ENCODE measurements at places on chromosomes 11 and 22. TPM values are rescaled to one million over a fixed set of nuclear protein-coding genes. Genes with fewer than 3 reads are reported as not detected.
A peak's percentile ranks its signal among the peaks of the same experiment; 100 is the strongest.

ACRV1 gene
- total RNA-seq = not detected

IFITM1 gene
- 150 TPM for total RNA-seq

CXCR5 gene
- not detected for total RNA-seq

OR6M1 gene
- not detected for total RNA-seq

ARHGAP8 gene
- total RNA-seq = 33.7 TPM

QSER1 gene
- 43.6 TPM for total RNA-seq

CABP4 gene
- total RNA-seq = 2.8 TPM

GRCh38 chr11:62880803-62881578 is at the start of gene SLC3A2:
Gene SLC3A2, plus strand, starts transcription at chr11:62880896. Its CDS starts 128 bp downstream, at chr11:62881024.
- peak; percentile 93 for DNase-seq

GRCh38 chr22:44351685-44352377 is 39.1 kb upstream of the SHISAL1 start:
- no peak for DNase-seq

DNA sequence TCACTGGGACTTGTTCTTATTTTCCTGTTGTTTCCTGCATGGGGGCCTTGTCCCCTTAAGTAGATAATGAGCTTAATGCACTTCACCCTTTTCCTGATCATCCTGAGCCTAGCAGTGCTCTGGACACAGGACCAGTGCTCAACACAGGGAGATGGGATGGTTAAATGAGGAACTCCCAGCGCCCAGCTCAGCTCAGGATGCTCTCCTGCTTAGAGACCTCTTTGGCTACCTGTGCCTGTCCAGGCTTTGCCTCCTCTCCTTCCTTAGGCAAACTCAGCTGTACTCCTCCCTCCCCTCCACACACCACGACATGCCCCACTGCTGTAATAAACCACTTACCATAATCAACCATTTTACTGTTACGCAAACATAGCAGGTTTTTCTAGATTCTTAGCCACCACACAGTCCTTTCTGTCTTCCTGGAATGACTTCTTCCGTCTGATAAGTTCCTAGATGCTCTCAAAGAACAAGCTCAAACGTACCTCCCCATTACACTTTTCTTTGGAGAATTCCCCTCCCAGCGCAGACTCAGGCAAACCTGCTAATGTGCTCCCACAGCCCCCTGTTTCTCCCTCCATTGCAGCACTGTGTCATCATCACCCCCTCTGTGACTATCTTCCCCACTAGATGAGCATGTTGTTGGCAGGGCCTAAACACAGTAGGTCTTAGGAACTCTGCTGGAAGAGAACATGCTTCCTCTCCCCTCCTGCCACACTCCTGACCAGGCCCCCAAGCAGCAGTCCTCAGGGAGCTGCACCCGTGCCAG is 113.6 kb downstream of the MICAL2 start:
- peak; percentile 76 for DNase-seq

DNA sequence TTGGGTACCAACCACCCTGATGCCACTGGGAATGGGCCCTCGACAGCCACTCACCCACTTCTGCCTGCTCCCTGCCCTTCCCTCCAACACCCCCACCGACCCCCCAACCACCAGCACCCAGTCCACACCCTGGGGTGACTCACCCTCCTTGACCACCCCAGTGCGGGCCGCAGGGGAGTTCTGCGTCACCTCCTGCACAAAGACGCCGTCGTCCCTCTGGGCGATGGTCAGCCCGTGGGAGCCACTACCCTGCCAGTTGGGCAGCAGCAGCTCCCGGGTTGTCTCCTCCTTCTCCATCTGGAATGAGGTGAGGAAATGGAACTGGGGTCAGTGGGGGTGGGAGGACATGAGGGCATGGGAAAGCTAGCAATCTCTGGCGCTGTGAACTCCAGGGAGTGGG is 10.8 kb downstream of the AHNAK start:
- DNase-seq = no peak

DNA sequence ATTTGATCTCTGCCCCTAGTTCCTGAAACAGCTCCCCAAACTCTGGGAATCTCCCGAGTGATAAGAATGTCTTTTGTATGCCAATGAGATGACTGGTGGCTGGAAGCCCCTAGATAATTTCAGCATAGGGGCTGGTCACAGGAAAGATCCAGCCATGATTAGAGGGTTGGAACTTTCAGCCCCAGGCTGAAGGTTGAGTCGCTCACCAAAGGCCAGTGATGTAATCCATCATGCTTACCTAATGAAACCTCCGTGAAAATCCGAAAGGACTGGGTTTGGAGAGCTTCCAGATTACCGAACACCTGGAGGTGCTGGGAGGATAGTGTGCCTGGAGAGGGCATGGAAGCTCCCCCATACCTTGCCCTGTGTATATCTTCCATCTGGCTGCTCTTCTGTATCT is 26.0 kb downstream of the LRRC32 start:
- DNase-seq = no peak

- DNase-seq = no peak
These were observed 48.6 kb downstream of the ARFGAP3 start for GRCh38 chr22:42808521-42808920.

- DNase-seq = no peak
These were observed 9.3 kb downstream of the CXCR5 start for GRCh38 chr11:118892964-118893363.

- no peak for DNase-seq
These were observed 104.2 kb downstream of the TEAD1 start for GRCh38 chr11:12778240-12778905.

GRCh38 chr11:104637662-104638170 is 260.5 kb downstream of the CASP12 start:
- DNase-seq = no peak

All from ureter (tissue), 1 donor.